ENCODE measurements at places on chromosomes 3 and 15.

- no peak for DNase-seq
Measured at GRCh38 chr15:32982001-32982400, 212.5 kb downstream of the FMN1 start.

GRCh38 chr15:77015646-77016320, 20.9 kb downstream of the PSTPIP1 start:
- DNase-seq, result peak; percentile 48

- no peak for DNase-seq
Measured at GRCh38 chr15:62469478-62469873, 304.4 kb upstream of the C2CD4B start.

- DNase-seq, result no peak
Measured at GRCh38 chr15:100311154-100311625, 30.6 kb downstream of the ADAMTS17 start.

DNA sequence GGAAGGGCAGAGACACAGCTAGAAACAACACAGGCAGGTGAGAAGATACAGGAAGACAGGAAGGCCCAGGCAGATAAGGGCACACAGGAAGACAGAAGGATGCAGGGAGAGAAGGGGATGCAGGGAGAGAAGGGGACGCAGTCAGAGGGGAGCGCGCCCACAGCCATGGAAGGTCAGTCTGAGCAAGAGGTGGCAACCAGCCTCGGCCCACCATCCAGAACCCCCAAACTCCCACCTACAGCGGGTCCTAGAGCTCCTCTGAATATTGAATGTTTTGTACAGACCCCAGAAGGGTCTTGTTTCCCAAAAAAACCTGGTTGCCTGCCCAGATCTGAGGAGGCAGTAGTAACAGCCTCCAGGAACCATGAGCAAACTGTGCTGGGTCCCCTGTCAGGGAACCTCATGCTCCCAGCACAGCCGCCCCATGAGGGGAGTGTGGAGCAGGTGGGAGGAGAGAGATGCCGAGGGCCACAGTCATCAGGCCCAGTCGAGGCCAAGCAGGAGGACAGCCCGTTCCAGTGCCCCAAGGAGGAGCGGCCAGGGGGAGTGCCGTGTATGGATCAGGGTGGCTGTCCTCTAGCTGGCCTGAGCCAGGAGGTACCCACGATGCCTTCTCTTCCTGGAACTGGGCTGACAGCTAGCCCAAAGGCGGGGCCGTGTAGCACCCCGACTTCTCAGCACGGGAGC, 27.6 kb upstream of the SLC28A1 start:
- DNase-seq, result no peak

GRCh38 chr15:85026304-85027032, 44.8 kb downstream of the PDE8A start:
- no peak for DNase-seq

DNA sequence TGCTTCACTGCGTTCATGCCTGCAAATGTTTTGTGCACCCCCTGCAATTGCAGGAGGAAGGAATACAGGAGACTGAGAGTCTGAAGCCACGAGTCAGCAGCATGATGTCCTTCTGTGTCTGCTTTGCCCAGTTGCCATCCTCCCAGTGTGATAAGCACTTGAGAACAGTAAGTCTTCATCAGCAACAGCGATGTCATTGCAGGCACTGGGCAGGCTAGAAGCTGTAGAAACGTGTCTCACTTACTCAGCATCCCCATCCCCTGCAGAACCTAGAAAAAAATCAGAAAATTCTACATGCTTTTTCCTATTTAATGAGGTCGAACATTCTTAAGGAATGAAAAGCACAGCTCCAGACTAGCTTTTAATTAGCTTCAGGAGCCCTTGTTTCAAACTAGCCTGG, 156.5 kb upstream of the LPP start:
- DNase-seq, result no peak

GRCh38 chr15:40976819-40977218, 23.5 kb downstream of the CHAC1 start:
- DNase-seq, result no peak

DNA sequence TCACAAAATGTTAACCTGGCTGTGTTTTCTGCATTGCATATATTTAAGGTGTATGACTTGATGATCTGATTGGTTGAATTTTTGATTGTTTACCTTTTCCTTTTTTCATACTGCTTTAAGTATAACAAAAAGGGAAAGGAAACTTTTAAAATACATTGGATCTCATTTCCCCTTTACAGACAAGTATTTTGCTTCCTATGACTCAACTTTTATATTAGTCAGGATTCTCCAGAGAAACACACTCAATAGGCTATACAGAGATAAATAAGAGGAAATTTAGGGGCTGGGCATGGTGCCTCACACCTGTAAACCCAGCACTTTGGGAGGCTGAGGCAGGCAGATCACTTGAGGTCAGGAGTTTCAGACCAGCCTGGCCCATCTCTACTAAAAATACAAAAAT, 205.8 kb downstream of the TJP1 start:
- DNase-seq, result no peak
